ENCODE measurements at places on chromosomes 3 and 15.

DNA sequence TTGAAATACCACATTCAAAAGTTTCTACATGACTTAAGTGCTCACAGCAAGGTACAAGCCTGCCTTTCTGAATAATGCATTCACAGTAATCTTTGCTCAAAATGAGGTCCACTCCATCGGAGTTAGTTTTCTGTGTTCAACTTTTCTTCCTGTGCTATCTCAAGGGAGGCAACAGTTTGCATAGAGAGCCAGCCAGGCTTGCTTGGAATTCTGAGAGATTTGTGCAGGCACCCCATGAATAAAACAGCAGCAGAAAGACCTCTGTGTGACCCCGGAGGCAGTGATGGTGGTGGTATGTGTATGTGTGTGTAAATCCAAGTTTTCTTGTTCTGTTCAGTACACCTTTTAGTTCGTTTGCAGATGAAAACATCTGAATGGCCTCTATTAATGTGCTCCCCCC lies 124.0 kb downstream of the ADAMTS9 start:
- DNase-seq, result no peak

DNA sequence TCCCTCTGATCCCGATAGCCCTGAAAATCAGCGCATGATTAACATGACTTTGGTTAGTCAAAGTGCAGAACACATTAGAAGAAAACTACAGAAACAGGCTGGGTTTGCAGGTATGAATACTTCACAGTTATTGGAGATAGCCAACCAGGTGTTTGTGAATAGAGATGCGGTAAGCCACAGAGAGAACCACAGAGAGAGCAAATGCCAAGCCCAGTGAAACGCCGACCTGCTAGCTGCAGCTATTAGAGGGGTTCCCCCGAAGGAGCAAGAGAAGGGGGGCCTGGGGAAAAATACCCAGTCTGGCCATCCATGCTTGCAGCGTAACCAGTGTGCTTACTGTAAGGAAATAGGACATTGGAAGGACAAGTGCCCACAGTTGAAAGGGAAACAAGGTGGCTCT lies 523.9 kb upstream of the CNTN3 start:
- no peak for DNase-seq

- DNase-seq, result no peak
Observed at GRCh38 chr3:106114220-106114619, 245.4 kb upstream of the CBLB start.

DNA sequence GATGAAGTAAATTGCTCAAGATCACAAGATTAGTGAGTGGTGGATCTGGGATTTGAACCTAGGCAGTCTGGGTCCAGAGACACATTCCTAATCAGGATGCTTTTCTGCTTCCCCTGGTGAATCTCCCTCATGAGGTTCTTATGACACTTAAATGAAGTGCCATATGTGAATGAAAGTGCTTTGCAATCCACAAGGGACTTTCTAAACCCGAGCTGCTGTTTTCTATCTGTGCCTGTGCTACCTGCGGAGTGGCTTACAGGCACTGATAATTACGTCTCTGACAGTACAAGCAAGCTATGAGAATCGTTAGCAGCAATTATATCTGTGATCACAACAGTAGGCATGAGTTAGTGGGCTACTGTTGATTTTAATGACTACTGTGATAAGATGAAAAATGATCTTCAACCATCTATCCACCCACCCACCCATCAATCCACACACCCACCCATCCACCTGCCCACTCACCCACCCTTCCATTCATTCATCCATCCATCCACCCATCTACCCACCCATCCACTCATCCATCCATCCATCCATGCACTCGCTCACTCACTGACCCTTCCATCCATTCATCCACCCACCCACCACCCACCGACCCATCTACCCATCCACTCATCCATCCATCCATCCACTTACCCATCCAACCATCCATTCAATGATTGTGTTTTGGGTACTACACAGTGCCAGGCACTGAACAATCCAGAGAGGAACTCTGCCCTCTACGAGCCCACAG lies 51.8 kb downstream of the ATP2B2 start:
- no peak for DNase-seq

DNA sequence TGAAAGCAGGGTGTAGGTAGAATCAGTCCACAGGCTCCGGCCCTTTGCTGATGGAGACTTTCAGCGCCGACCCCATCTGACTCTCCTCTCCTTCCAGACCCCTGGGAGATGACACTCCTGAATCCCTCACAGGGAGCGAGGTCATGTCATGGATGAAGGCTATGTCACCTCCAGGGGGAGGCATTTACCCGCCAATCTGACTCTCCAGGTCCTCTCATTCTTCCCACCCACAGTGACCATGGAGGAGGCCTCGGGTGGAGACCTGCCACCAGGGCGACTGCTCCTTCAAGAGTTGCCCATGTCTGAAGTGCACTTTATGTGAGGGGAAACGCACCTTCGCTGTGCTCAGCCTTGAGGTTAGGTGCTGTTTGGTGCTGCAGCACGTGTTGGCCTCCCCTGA lies 112.7 kb downstream of the KLF13 start:
- no peak for DNase-seq

- no peak for DNase-seq
Observed at GRCh38 chr3:113516115-113516505, 1.2 kb upstream of the SPICE1 start.

DNA sequence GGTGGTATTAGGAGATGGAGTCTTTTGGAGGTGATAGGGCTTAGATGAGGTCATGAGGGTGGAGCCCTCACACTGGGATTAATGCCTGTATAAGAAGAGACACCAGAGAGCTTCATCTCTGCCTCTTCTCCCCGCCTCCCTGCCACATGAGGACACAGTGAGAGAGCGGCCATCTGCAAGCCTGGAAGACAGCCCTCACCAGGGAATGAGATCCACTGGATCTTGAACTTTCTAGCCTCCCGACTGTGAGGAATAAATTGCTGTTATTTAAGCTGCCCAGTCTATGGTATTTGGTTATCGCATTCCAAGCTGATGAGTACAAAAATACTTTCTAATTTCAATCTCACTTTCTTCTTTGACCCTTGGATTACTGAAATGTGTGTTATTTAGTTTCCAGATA lies 121.4 kb downstream of the OCA2 start:
- DNase-seq, result no peak

DNA sequence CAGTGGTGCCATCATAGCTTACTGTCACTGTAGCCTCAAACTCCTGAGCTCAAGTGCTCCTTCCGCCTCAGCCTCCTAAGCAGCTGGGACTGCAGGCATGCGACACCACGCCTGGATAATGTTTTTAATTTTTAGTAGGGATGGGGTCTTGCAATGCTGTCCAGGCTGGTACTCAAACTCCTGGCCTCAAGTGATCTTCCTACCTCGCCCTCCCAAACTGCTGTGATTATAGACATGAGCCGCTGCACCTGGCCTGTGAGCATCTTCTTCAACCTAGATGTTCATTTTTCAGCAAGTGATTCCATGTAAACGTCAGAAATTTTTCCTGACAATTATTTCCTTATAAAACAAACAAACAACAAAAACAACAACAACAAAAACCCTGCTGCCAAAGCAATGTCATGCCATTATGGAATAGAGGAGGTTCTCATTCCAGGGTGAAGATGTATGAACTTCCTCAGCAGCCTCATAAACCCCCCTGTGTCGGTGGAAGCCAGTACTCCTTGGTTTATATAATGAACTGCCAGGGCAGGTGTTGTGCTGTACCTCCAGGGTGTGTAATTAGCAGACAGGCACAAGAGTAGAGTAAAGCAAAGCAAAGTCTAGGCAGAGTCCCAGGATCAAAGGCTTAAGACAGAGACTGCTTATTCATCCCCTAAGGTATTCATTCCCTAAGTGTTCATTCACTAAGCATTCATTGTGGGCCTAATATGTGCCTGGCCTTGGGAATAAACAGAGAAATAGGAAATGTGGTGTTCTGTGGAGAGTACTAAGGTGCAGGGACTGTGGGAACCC lies 44.6 kb downstream of the NR2C2 start:
- DNase-seq, result no peak

- DNase-seq, result no peak
Observed at GRCh38 chr3:77407441-77407840, 367.5 kb downstream of the ROBO2 start.

GRCh38 chr15:25169318-25169717 lies 214.5 kb downstream of the SNRPN start:
- DNase-seq, result no peak

GRCh38 chr3:126480861-126481260 lies 5.2 kb upstream of the ZXDC start:
- no peak for DNase-seq

DNA sequence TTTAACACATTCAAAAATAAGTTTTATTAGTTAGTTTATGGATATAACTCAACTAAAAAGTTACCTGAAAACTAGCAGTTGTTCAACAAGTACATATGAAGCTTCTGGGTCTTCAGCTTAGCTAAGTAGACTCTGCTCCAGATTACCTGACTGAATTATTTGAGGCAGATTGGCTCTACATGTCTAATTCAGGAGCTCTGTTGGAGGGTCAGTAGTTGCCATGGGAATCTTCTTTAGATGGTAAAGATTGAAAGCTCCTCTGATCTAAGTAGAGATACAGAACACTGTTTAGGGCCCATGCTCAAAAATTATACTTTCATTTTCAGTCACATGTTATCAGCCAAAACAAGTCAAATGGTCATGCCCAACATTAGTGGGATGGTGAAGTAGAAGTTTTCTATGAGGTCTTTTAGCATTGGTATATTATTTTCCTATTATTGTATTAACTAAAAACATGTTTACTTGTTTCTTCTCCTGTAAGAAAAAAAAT lies 1476.9 kb downstream of the OTOL1 start:
- no peak for DNase-seq

GRCh38 chr15:33008284-33008995 lies 186.1 kb downstream of the FMN1 start:
- DNase-seq, result no peak

- DNase-seq, result no peak
Observed at GRCh38 chr3:42900226-42901072, 5.5 kb upstream of the ZNF662 start.

GRCh38 chr15:68096099-68096498 lies 42.0 kb downstream of the PIAS1 start:
- DNase-seq, result no peak

DNA sequence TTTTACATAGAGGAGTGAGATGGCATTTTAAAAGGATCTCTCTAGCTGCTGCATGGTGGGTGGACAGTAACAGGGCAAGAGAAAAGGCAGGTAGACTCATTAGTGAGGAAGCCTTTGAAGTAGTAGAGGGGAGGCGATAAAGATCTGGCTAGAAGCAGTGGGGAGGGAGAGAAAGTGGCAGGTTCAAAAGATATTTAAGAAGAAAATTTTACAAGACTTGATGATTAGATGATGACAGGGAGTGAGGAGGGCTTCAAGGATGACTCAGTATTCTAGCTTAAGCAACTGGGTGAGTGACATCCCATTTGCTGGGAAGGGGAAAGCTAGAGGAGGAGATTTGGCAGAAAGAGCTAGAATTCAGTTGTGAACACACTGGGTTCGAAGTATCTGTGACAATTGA lies 3.8 kb upstream of the BRPF1 start:
- no peak for DNase-seq

DNA sequence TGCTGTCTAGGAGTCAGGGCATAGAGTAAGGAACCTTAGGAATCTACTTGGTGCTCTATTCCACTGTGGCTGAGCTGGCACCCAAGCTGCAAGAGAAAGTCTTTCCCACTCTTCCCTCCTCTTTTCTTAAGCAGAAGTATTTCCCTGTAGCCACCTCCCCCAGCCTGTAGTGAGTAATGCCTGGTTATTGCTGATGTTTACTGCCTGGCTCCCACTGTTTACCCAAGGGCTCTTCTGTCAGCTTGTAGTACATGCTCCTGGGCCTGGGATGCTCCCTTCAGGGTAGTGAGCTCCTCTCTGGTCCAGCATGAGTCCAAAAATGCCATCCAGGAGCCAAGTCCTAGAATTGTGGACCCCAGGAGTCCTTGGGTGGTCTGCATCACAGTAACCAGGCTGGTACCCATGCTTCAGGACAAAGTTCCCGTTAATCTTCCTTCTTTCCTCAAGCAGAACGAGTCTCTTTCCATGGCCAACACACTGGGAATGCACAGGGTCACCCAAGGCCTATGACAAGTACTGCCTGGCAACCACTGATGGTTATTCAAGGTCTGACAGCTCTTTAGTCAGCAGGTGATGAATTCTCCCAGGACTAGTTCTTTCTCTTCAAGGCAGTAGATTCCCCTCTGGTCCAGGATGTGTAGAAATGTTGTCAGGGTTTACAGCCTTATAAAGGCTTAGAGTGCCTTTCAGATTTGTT lies 17.6 kb downstream of the GALK2 start:
- DNase-seq, result no peak

DNA sequence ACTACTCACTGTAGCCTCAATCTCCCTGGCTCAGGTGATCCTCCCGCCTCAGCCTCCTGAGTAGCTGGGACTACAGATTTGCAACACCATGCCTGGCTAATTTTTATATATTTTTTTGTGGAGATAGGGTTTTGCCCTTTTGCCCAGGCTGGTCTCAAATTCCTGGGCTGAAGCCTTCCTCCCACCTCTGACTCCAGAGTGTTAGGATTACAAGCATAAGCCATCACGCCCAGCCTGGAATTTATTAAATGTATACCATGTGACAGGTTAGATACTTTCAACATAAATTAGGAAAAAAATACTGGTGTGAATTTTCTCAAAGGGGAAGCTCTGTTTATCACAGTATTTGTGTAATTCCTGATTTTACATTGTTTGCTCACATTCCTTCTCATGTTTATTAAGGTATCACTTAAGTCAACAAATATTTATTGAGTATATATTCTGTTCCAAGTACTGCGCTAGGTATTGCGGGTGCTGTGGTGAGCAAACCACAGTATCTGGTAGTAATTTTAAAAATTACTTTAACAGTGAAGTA lies 24.8 kb downstream of the PPP4R2 start:
- DNase-seq, result no peak

DNA sequence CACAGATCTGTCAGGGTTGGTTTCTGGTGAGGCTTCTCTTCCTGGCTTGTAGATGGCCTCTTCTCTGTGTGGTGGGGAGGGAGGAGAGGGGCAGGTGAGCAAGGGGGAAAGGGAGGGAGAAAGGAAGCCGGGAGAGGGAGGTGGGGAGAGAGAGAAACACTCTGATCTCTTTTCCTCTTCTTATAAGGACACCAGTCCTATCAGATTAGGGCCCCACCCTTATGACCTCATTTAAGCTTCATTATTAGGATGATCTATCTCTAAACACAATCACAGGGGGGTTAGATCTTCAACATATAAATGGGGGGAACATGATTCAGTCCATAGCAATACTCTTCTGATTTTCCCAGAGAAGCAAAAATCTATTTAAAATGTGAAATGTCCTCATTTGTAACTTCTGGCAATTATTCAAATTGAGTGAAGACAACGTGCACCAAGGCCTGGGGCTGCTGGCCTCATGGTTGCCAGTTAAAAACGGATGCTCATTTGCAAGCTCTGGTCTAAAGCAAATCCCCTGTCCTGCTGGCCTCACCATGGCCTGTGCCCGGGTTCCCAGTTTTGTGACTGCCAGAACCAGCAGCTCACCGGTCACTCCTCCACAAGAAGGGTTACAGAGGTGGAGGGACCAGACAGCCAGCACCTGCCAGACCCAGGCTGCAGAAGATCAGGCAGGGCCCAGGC lies 8.3 kb downstream of the POMGNT2 start:
- DNase-seq, result no peak

GRCh38 chr15:81534124-81534523 lies 160.1 kb upstream of the TMC3 start:
- no peak for DNase-seq

Data from stimulated activated CD4-positive, alpha-beta T cell treated with anti-CD3 and anti-CD28 coated beads, TNF-alpha, amount 100 ng/mL, for 4 hours (primary cell).